ENCODE measurements at places on chromosomes 16 and 17.

DNA sequence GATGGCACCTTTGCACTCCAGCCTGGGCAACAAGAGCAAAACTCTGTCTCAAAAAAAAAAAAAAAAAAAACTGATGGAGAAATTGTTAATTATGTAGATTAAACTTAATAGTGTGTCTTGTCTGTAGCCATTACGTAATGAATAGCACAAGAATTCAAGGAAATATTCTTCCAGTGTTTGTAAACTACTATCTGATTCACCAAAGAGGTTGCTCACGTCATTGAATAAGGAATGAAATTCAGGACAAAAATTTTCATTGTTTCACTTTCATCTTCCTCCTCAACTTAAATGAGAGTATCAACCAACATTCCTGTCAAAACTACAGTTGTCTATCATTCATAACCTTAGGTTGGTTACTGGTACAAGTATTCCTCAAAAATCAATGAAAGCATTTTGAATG is 30.7 kb upstream of the MYO18A start:
- no peak for DNase-seq

DNA sequence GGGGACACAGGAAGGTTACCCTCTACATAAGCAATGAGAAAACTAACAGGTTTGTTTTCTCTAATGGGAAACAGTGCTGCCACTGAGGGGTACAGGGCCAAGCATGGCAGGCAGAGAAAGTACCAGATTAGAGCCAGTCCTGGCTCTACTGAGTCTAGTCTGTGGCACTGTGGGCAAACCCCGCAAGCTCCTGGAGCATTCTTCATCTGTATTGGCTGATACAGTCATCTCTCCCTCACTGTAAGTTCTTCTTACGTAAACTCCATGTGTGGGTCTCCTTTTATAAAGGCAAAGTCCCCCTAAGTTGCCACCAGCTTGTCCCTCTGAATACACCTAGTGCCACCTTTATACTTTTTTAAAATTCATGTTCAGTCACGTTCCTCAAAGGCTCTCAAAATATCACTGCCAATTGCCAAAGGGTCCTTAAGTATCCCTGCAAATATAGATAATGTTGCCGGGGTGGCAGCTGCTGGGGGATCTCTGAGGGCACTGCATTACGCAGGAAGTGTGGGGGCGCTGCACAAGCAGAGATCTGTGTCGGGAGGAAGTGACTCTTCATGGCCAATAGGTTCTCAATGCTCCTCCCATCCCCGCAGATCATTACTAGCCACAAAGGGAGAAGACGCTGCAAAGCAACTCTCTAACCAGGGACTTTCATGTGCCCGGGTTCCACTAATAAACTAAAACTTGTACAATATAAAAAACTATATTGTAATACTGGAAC is 18.8 kb downstream of the XPO6 start:
- peak; percentile 59 for DNase-seq

- no peak for DNase-seq
These were observed 72.5 kb upstream of the PLCG2 start for GRCh38 chr16:81706327-81707295.

- peak; percentile 19 for DNase-seq
These were observed 83.5 kb downstream of the MARCHF10 start for GRCh38 chr17:62724398-62725146.

DNA sequence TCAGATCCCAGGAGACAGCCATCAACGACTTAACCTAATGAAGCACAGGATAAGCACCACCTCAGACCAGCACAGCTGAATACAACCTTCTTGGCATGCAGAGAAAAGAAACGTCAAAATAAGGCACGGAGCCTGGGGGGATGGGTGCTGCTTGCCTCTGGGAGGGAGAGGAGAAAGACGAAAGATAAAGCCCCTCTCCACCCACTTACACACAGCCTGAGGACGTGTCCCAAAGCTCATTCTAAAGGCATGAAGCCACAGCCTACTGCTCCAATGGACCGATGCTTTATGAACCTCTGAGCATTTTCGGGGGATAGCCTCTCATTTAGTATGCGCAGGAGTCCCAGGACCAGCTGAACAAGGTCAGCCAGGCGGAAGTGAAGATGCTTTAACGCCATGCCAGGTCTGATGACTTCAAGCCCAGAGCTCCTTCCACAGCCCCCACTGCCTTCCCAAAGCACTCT is 31.1 kb downstream of the ST3GAL2 start:
- DNase-seq: no peak

DNA sequence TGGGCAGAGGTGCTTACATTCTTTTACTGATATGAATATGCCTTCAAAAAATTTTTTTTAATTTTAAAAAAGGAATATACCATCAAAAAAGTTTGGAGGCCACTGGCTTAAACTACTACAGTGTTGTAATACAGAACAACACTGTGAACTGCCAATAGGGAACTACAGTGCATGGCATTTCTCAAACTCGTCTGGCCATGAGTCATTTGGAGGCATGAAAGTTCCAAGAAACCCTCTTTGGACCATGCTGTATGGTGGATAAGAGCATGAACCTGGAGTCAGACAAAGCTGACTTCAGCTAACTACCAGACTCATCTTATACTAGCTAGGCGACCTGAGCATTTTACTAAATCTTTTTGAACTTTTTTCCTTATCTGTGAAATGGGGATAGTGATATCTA is 9.2 kb upstream of the NF1 start:
- DNase-seq: no peak

All from effector CD8-positive, alpha-beta T cell (primary cell).